ENCODE measurements at places on chromosomes 2 and 18. TPM values are rescaled to one million over a fixed set of nuclear protein-coding genes. Genes with fewer than 3 reads are reported as not detected.

- DNase-seq, result no peak
Observed at GRCh38 chr2:42203792-42204191, 34.6 kb downstream of the EML4 start.

GRCh38 chr2:197599285-197599965, 76.0 kb downstream of the RFTN2 start:
- no peak for DNase-seq

GRCh38 chr2:105866216-105867185, 121.8 kb downstream of the NCK2 start:
- DNase-seq, result peak; percentile 80

Gene CYRIA
- total RNA-seq, result 4.9 TPM

Gene SLC11A1
- total RNA-seq, result not detected

DNA sequence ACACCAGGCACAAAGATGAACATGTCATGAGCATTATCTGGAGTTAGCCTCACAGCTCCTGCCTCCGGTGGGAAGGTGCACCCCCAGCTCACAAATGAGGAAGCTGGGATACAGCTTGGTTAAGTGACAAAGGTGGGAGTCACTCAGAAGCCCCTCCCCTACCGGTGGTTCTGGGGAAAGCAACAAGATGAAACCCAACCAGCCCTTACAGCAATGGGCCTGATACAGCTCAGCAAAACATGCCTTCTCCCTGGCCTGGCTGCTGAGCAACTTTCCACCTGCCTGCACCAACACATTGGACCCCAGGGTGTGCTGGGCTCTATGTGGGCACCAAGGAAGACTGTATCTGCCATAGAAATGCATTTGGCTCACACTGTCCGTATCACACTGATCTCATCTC, 113.2 kb downstream of the GYPC start:
- DNase-seq, result no peak

- DNase-seq, result no peak
Observed at GRCh38 chr2:48194641-48195040, 288.3 kb upstream of the FBXO11 start.

- peak; percentile 40 for DNase-seq
Observed at GRCh38 chr2:55718165-55719008, 24.7 kb upstream of the PNPT1 start.

DNA sequence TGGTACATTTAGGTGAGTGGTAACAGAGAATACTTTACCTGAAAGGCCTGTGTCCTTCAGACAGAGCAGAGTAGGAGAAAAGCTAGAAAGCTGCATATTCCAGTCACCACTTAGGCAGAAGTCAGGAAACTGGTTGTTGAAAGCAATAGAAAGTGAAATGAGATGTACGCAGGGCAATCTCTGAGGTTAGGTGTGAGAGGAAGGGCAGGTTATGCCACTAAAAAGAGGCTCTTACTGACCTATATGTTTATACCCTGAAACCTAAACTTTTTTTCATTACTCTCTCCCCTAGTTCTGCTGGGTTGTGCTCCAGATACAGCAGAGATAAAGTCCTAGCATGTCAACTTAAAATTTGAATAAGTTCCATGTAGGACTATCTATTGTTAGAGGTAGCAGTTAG, 93.5 kb downstream of the COX7A2L start:
- DNase-seq, result no peak

GRCh38 chr2:70827388-70827787, 7.0 kb upstream of the CLEC4F start:
- DNase-seq, result no peak

DNA sequence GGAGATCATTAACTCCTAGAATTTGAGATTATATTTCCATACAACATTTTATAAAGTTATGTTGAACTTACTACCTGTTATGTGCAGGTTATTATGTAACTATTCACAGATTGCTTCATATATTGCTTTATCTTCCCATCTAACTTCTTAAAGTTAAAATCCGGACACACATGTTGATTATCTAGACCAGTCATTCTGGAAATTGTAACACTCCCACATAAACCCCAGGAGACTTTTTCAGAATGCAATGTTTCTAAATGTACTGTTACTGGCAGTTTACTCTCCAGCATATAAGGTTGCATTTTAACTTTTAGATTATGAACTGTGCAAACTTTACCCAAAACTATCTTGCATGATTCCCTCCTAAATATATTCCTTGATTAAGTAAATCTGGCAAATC, 70.5 kb upstream of the FAM117B start:
- no peak for DNase-seq

GRCh38 chr2:25276569-25277465, 64.9 kb downstream of the DNMT3A start:
- no peak for DNase-seq

DNA sequence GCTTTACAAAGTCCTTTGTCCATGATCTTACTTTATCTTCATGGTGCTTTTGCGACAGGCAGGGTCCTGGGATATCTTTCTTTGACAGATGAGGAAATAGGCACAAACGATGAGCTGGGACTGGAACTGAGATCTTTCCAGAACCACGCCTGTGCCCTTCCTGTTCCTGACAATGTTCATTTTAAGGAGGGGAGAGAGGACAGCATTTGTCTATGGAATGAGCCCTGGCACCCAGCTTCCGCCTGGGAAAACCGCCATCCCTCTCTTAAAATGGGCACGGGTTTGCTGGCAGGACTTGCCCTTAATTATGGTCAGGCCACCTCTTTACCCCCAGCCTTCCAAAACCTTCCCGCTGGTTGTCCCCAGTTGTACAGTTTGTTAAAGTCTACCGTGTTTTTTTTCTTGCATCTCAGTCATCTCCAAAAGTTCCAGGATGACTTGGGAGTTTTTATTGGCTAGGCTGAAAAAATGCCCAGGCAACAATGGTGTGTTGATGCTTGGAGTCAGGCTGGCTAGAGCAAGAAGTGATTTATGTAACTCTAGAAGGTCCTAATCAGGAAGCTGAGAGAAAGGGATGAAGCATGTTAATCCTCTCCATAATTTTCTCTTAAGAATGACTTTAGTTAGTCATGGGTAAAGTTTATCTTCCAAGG, 264.9 kb upstream of the EPAS1 start:
- DNase-seq, result no peak

- no peak for DNase-seq
Observed at GRCh38 chr2:196587739-196588138, 51.8 kb upstream of the CCDC150 start.

Gene COQ10B
- total RNA-seq, result 48.3 TPM

GRCh38 chr18:8705961-8706790, 820 bp downstream of the MTCL1 start:
- DNase-seq, result no peak
